ENCODE measurements at places on chromosomes 7 and 10.

DNA sequence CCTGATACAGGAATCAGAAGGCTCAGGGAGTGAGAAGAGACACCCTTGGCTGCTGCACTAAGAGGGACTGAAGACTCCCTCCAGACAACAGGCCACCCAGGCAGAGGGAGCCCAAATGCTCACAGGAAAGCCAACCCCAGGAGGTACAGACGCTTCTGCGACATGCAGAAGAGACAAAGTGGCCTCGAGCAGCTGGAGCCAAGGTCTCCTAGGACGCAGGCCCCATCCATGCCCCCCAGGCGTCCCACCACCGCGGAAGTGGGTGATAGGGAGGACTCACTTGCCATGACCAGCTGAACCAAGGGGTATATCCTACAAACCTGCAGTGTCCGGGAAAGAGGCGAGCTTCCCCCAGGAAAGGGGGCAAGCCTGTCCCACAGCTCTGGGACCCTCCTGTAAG lies 56.9 kb downstream of the CTBP2 start:
- no peak for DNase-seq

- DNase-seq, result no peak
Measured at GRCh38 chr7:29353810-29354209, 159.2 kb downstream of the CHN2 start.

DNA sequence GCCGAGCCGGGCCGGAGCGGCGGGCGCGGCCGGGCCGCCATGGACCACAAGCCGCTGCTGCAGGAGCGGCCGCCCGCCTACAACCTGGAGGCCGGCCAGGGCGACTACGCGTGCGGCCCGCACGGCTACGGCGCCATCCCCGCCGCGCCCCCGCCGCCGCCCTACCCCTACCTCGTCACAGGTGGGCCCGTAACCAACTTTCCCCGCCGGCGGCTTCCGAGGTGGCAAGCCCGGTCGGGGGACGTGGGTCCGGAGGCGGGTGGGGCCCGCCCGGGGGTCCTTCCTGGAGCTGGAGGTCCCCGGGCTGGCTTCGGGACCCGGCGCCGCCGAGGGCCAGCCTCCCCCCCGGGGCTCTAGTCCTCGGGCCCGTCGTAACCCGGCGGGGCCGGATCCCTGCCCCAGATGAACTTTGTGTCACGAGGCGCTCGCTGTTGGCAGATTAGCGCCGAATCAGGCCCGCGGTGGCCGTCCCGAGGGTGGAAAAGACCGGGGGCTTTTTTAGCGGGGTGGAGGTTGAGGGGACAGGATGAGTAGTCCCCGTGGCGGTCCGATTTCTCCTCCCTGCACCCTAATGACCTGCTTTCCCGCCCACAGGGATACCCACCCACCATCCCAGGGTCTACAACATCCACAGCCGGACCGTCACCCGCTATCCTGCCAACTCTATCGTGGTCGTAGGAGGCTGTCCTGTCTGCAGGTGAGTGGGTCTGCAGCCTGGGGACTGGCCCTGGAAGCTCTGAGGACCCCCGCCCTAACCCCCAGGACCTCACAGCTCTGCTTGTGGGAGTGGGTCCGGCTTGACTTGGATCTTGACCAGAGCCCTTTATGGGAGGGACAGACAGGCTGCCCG lies 496 bp downstream of the BRI3 start:
- no peak for DNase-seq

GRCh38 chr7:107029061-107029763 lies 15.3 kb upstream of the PRKAR2B start:
- no peak for DNase-seq

GRCh38 chr10:19119191-19119590 lies 70.6 kb downstream of the MALRD1 start:
- DNase-seq, result no peak

DNA sequence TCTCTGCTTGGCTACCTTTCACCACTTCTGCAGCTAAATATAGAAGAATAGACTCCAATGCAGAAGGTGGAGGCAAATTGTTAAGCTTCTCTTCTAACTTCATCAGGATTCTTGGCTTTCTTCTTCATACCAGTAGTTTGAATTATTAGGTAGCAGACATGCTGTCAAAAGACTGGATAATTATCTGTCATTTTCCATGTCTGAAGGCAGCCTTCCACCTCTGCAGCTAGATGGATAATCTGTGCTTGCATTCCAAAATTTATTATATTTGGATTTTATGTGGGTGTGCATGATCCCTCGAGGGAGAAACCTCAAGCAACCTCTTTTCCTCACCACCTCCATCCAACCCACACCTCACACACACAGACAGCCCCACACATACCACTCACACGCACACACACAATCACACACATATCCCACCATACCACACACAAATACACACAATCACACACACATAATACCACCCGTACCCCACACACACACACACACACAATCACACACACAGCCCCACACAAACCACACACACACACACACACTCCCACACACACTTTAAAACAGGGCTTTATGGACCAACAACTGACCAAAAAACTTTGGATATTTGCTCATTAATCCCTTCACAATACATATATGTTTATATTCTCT lies 145.0 kb downstream of the C7orf25 start:
- no peak for DNase-seq

DNA sequence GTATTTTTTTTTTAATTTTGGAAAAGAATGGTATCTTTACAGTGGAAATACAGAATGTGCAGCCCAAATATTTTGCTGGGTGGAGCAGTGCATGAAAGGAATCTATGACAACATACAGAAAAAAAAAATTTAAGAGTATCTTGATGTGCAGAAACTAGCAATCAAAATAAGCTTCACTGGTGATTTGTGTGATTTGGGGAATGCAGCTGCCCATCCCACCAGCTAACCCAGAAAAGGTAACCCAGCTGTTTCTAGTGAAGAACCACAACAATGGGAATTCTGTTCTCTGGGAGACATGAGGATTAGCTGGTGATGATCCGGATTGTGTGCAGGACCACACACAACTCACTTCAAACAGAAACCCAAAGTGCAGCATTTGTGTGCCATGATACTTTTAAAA lies 375.5 kb downstream of the SEMA3D start:
- DNase-seq, result no peak

GRCh38 chr7:3179456-3179855 lies 121.6 kb upstream of the SDK1 start:
- DNase-seq, result no peak

DNA sequence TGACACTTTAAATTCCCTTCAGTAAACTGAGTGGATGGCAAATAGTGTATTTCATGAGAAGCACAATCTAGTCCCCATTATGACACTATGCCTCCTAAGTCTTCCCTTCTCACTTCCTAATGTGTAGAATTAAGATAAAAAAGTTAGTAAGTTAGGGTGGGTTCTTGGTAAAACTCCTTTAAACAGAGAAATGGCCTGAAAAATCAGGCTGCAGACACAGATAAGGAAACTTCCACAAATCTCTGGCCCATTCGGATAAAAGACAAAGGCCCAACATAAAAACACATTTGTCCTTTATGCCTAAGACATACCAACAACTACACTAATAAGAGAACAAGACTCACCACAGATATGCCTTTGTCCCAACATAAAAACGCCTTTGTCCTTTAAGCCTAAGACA lies 21.5 kb downstream of the AKR1C8 start:
- DNase-seq, result no peak

DNA sequence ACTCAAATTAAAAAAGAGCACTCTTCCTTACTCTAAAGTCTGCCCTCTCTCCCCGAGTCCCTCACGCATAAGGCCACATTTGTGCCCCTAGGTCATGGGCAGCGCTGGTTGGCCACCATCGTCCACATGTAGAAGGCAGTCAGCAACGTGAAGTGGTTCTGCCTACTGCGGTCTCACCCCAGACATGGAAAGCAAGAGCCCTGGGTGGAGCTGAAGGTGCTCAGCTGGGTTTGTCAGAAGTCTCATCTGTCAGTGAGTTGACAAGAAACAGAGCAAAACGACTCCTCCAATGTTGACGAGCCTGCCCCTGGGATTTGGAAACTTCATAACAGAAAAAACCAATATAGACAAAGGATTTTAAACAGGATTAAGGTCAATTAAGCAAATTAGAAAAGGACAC lies 192.3 kb upstream of the PRSS58 start:
- no peak for DNase-seq

- no peak for DNase-seq
Measured at GRCh38 chr7:106063692-106064091, 48.4 kb downstream of the SYPL1 start.

DNA sequence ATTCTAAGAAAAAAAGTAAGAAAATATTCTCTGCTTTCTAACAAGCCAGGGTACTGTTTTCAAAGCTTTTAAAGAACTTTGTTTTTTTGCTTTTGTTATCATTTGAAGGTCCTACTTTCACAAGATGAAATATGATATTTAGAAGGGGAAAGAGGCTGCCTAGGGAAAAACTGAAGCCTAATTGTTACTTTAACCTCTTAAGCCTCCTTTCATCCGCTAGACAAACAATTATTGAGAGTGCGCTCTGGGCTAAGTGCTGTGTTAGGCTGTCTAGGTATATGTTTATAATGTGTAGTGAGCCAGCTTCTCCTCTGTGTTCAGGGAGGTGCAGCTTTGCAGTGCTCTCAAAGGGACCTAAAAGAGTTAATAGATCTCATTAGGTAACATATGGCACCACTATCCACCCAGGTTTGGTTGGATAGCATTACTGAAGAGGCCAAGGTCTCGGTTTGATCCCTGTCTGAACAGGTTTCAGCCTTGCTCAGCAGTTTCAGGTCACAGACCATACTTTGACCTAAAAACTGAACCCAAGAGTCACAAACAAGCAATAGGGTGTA lies 17.9 kb downstream of the PDK4 start:
- no peak for DNase-seq

- DNase-seq, result no peak
Measured at GRCh38 chr7:24907311-24907886, 72.6 kb downstream of the OSBPL3 start.

- no peak for DNase-seq
Measured at GRCh38 chr7:29304756-29305155, 110.2 kb downstream of the CHN2 start.
